ENCODE measurements at places on chromosomes 13 and 19.

DNA sequence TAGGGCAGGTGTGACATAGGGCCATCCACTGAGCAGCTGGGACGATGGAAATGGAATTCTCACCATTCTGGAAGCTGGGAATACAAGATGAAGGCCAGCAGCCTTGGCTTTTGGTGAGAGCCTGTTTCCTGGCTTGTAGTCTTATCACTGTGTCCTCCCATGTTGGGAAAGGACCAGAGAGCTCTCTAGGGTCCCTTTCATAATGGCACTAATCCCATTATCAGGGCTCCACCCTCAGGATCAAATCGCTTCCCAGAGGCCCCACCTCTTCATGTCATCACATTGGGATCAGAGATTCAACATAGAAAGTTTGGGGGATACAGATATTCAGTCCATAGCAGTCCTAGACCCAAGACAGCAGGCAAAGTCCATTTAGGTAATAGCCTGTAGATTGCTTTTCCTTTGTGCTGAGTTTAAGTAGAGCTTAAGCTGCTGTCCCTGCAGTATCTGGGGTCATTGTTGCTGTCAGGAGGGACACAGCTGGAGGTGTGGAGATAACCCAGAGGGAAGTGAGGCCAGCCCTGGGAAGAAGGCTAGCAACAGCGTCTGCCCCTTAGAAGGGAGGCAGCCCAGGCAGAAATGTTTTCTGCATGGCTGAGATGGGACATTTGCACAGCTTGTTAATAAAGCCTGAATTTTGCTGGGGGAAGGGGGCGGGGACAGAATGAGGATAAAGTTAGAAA, 136.5 kb upstream of the GPR12 start:
- no peak for DNase-seq

DNA sequence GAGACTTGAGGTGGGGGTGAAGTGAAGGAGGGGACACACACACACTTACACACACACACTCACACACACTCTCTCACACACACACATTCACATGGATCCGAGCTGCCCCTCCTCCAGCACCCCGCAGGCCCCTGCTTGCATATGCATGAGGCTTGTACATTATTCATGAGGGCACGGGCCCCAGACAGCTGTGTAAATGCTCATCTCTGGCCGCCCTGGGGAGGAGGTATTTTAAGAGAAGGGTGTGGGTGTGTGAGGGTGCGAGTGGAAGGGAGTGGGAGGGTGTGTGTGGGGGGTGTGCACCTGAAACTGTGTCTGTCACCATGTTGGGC, 2.4 kb downstream of the NCAN start:
- no peak for DNase-seq

- no peak for DNase-seq
Observed at GRCh38 chr13:19283836-19284235, 102.2 kb upstream of the TUBA3C start.

DNA sequence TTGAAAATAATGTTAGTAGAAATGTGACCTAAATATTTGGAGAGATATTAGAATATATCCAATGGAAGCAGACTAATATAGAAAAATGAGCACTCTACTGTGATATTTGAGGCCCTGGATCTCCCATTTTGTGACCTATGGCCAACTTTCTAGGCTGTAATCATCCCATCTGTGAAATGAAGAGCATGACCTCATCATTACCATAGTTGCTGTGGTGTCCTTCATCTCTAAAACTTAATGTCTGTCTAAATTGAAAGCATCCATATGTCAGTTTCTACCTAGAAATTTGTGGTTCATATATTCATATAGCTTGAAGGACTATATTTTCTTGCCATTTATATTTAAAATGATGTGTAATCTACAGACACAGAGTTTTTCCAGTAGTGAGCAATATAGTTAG, 41.6 kb downstream of the PAN3 start:
- no peak for DNase-seq

DNA sequence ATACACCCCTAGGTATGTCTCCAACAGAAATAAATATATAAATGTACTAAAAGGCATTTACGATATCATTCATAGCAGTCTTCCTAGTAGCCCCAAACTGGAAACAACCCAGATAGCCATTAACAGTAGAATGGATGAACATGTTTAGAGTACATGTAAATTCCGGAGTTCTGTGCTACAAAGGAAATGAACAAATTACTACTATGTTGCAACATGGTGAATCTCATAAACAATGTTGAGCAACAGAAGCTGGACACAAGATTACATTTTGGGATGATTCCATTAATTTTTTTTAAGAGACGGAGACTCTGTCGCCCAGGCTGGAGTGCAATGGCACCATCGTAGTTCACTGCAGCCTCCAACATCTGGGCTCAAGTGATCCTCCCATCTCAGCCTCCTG, 5.9 kb upstream of the SLC7A10 start:
- no peak for DNase-seq

DNA sequence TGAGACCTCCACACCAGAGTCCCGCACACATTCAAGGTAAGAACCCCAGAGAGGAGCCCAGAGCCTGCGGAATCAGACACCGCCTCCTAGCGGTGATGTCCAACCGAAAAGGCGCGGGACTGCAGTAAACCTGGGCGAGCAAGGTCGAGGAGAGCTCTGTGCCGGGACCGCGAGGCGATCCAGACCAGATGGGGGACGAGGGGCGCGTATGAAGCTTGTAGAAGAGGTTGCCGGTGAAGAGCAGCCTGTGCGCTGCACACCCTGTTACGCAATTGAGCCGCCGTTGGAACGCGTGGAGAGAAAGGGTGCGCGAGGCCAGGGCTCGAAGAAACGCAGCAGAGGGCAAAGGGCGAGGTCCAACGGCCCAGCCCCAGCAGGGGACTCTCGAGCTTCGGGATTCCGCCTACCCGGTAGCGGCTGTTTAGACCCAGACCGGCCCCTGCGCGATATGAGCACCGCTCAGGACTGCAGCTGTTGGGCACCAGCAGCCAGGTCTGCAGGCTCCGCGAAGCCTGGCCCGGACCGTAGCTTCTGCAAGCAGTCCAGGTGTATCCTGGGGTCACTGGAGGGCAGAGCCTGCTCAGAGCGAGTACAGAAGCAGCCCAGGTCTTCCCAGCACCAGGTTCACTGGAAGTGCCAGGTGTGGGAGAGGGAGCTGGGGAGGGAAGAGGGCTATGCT, 65.9 kb upstream of the ZNF599 start:
- no peak for DNase-seq

- DNase-seq: no peak
Observed at GRCh38 chr13:44337581-44337980, 36.0 kb upstream of the SERP2 start.

- DNase-seq: no peak
Observed at GRCh38 chr19:44969437-44969836, 14.3 kb downstream of the CLPTM1 start.

DNA sequence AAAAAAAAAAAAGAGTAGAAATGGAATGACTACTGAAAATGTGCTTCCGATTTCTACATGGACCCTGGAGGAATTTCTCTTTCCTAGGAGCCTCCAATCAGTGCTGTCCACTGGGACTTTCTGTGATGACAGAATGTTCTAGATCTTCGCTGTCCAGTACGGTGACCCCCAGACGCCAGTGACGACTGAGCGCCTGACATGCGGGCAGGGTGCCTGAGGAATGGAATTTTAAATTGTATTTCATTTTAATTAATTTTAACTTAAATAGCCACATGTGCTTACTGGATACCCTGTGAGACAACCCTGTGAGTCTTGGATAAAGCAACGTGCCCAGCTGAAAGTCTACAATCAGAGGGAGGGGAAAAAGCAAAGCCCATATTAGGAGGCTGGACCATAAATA, 4.1 kb upstream of the TLE6 start:
- no peak for DNase-seq

GRCh38 chr19:52492201-52492993, 35.1 kb upstream of the ZNF808 start:
- no peak for DNase-seq

- no peak for DNase-seq
Observed at GRCh38 chr19:14475251-14476073, at the start of gene PTGER1. Gene PTGER1, minus strand, starts transcription at chr19:14475354. Its CDS starts 1,034 bp downstream, at chr19:14474320.

DNA sequence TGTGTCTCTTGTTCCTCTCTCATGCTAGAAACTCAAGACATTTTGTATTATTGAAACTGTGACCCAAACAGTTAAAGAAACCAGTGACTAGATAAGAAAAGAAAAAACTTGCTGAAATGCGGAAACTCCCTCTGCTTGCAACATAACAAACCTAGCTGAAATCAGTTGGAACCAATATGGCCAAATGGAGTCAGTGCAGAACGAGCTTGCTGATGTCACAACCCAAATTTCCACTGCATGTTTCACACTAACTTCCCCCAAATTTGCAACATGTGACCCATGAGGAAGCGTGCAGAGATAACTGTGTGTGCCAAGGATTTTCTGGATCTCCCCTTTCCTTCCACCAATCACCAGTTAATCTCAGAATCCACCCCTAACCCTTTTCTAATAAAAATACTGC, 208.0 kb downstream of the DLEU7 start:
- DNase-seq: no peak

- no peak for DNase-seq
Observed at GRCh38 chr13:37382146-37382545, 216.4 kb downstream of the POSTN start.

DNA sequence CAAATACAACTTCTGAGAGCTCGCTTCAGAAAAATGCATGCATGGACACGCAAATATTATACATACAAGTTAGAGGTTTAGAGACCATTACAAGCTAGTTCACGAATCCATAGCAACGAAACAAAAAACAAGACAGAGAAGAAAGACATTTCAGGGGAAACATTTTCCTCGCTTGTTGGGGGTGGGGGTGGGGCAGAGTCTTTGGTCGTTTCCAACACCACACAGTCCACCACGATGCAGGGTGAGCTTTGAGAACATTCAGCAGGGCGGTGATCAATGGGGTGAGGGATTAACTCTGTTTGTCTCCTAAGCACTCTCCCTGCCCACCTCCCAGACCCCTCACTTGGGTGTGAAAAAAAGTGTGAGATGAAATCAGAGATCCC, 651 bp downstream of the OXGR1 start:
- DNase-seq: no peak

DNA sequence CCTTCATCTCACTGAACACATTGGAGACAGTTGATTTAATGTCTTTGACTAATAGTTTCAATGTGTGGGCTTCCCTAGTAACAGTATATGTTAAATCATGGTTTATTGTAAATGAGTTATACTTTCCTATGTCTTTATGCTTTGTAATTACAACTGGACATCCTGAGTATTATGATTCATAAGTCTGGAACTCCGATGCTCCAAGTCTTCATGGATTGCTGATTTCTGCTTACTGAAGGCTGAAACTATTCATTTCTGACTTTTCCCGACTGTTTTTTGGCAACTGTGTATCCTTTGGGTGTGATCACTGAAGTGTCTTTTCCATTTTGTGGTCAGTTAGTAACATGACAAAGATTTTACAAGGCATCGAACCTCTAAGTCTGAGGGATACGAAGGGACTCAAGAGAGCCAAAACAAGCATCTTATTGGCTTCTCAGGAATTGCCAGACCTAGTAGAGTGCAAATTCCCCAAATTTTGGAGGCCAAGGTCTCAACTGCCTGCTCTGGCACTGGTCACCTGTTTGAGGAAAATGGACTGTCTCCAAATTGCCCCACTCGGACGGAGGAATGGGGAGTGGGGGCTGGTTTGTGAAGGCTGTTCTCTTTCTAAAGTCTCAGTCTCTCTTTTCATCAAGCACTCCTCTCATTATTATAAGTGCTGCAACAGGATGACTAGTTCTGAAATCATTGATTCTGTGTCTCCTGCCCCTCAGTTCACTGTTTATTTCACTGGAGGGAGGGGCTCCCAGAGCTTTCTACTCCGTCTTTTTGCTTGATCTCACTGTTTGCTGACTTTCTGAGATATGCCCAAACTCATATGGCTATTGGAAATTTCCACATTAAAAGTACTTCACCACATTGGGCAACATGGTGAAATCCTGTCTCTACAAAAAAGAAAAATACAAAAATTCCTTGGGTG, 20.2 kb upstream of the CD70 start:
- DNase-seq: no peak

DNA sequence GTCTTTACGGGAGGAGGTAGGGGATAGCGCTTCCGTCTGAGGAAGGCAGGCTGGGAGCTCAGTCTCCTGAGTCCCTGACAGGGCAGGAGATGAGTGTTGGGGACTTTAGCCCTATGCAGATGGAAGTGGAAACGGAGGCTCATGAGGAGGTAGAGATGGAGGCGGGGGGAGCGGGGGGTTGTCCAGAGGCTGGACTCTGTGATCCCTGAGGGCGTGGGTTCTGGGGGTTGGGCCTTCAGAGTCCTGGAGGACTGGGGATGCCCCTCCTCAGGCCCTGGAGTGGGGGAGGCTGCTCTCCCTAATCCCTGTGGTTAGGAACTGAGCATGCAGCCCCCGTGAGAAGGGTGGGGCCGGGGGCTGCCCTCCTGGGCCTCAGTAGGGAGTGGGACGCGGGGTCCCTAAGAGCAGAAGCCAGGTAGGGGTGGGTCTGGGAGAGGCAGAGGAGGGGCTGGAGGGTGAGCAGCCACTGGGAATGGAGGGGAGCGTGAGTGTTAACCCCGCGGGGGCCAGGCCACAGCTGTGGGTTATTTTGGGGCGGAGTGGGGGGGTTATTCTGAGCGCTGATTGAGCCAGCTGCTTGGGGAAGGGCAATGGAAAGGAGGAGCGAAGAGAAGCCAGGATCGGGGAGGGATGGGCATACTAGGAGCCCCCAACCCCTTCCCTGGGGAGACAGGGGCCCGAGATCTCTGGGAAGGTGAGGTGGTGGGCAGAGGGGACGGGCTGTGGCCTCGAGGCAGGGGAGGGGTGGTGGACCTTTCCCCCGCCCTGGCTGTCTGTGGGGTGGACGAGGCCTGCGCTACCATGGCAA, 2.8 kb downstream of the GRIN2D start:
- DNase-seq: no peak

GRCh38 chr13:35498231-35498630, 21.7 kb upstream of the MAB21L1 start:
- no peak for DNase-seq

DNA sequence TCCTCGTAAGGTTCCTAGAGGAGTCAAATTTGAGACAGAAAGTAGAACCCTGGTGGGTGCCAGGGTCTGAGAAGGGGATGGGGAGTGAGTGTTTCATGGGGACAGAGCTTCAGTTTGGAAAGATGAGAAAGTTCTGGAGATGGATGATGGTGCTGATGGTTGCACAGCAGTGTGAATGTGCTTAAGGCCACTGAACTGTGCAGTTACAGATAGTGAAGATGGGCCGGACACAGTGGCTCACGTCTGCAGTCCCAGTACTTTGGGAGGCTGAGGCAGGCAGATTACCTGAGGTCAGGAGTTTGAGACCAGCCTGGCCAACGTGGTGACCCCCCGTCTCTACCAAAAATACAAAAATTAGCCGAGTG, 917 bp downstream of the SPC24 start:
- no peak for DNase-seq

DNA sequence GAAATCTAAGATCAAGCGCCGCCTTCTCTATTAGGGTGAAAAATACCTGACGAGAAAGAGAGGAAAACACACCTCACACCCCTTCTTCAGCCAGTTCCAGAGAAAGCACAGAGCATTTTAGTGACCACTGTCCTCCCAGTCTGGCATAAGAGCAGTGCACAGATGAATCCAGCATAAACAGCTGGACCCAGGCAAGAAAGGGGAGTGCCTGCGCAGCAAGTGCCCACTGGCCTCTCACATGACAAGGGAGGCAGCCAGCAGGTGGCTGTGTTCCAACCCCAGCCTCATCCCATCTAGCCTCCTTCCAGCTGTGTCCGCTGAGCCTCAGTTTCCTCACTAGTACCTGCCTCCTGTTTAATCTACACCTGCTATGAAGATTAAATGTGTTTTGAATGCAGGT, 8.0 kb downstream of the MED26 start:
- DNase-seq: no peak
